ENCODE measurements at places on chromosomes 7 and 10.

- DNase-seq = no peak
Observed at GRCh38 chr7:118022546-118022945, 149.3 kb upstream of the CTTNBP2 start.

GRCh38 chr10:52420656-52421055 is 106.6 kb downstream of the DKK1 start:
- DNase-seq = no peak

- DNase-seq = no peak
Observed at GRCh38 chr10:10758306-10758705, 259.4 kb upstream of the CELF2 start.

GRCh38 chr7:34807548-34808340 is 149.7 kb downstream of the NPSR1 start:
- no peak for DNase-seq

GRCh38 chr10:121831777-121832176 is 96.1 kb downstream of the ATE1 start:
- DNase-seq = no peak

All from esophagus squamous epithelium (tissue), 5 donors.